ENCODE measurements at places on chromosomes 2 and 18.

DNA sequence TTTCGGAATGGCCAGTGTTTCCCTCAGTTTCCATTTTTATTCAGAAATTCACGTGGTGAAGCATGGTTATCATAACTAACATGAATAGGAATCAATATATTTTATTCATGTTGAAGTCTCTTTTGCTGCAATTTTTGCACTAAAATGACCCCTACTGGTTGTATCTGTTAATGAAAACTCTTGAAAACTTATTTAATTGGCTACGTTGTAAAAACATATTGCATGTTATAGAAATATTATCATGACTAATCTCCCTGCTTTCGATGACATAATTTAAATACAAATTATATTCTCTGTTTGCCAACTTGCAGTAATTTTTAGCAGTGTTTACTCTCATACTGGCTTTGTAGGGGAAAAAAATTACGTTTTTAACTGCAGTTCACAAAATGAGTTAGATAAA is 3.5 kb downstream of the CRIM1 start:
- DNase-seq: no peak

DNA sequence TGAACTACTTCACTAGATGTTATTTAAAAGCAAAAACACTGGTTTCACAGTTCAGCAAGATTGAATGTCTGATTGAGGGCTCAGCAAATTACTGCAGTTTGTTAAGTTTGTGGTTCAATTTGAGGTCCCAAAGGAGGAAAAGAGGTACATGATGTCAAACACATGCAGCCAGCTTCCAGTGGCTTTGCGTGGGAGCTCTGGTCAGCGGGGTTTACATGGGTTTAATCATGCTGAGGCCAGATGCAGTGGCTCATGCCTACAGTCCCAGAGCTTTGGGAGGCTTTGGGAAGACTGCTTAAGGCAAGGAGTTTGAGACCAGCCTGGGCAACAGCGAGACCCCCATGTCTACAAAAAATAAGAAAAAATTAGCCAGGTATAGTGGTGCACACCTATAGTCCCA is 111.5 kb downstream of the MAPK4 start:
- no peak for DNase-seq

DNA sequence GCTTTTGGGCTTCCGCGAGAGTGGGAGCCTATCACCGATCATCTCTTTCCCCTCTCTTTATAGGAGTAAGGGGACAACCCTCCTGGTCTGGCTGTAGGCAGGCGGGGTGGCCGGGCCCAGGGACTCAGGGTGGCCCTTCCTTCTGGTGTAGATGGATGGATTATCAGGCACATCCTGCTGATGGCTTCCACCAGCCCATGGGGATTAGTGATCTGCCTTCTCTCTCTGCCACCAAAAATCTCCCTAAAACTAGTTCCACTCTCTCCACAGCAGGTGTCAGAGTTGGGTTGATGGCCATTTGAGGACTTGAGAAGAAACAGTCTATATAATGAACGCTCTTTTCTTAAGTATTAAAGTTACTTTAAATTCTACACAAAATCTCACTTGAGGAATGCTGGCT is 37.4 kb downstream of the NCK2 start:
- no peak for DNase-seq

GRCh38 chr2:236093134-236093533 is 75.1 kb downstream of the GBX2 start:
- no peak for DNase-seq

DNA sequence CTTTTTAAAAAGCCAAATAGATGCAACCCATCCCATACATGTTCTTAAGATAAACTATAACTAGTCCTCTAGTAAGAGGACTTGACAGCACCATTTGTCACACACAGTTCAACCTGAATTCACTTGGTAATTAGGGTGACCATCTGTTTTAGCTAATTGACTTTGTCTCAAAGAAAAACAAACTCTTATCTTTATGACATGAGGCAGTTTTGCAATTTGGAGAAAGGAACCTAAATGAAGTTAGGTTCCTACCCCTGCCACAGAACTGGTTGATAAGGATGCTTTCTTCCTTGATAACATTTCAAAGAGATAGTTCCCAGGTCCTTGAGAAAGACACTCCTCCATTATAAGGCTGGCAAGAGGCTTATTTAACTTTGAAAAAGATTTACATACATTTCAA is 57.4 kb upstream of the LRRTM1 start:
- no peak for DNase-seq

GRCh38 chr2:167987026-167987425 is 260.4 kb downstream of the STK39 start:
- DNase-seq: no peak

DNA sequence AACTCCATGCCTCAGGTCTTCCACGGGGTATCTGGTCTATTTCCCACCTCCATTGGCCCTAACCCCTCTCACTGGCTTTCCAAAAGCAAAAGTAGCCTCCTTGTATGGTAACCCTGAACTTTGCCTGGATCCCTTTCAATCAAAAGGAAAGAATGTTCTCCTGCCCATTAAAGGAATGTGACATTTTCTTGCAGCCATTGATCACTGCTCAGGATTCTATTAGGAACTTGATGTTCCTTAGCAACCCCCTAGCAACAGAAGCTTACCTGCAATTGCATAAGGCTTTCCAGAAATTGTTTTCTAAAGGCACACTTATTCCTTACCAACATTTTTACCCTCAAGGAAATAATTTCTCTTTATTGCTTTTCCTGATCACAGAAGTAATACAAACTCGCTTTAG is 91.4 kb upstream of the AGAP1 start:
- DNase-seq: no peak

GRCh38 chr2:158395166-158395565 is 61.4 kb downstream of the CCDC148 start:
- no peak for DNase-seq

GRCh38 chr18:48090702-48091101 is 160.2 kb upstream of the SMAD2 start:
- no peak for DNase-seq

DNA sequence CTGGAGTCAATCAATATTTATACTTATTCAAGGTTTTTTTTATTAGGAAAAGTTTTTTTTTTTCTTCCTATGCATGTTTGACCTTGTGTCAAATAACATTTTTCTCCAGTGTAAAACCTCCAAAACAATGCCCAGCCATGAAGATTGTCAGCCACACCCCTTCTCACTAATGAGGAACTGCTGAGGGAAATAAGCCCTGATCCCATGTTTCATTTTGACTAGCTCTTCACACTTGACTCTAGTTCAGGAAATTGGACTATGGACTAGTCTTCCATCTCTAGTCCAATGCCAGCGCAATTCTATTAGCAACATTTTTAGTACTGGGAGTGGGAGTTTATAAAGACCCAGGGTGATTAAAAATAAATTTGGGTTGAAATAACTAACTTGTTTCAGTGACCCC is 275.6 kb upstream of the CXCR4 start:
- DNase-seq: no peak

DNA sequence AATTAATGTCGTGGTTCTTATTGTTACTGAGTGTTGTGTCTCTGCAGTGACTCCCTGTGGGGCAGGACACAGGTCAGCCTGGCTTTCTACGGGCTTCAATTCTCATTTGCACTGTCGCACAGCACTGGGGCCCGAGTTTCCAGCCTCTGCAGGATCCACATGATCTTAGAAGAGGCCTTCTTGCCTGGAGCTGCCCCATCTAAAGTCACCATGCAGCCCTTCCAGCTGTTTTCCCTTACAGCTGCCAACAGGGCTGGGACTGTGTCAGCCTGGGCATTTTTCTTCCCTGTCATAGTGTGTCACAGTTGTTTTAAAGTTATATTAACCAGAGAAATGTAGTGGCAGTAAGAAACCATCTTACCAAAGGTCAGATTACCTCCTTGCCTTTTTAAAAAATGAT is 27.0 kb downstream of the FHL2 start:
- no peak for DNase-seq

- no peak for DNase-seq
Observed at GRCh38 chr2:8622924-8623465, 58.9 kb upstream of the ID2 start.

Measured in effector CD4-positive, alpha-beta T cell (primary cell).